HEK293T (cell line): ENCODE measurements at places on chromosomes 5 and 9.

- no peak for DNase-seq
These were observed 11.5 kb upstream of the SPATA24 start for GRCh38 chr5:139415221-139415861.

- peak; percentile 64 for DNase-seq
These were observed 7.9 kb downstream of the NRARP start for GRCh38 chr9:137294091-137294680.

DNA sequence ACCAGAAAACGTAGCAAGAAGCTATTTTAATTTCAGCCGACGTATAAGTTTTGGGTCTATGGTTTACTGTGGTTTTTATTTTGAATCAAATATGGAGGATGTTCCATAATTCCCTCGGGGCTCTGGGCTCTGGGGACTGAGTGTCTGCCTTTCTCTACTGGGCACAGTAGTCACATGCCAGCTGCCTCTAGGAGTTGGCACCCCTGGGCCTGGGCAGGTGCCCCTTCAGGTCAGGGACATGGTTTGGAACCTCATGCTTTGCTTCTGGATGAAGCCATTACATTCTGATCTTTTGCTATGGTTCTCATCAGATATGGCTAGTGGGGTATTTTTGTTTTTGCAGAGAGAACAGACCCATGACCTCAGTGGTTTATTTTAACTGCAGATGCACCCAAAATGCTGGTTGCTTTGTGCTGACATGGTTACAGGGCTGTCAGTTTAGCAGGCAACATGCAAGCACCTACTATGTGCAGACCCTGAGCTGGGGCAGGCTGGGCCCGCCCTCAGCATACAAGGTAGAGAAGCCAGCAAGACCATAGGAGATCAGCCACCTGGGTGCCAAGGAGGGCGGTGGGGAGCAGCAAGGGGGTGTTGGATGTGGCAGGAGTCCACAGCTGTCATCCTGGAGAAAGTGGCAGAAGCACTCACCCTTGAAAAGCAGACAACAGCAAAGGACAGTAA lies 54.5 kb upstream of the PSD2 start:
- DNase-seq, result no peak

DNA sequence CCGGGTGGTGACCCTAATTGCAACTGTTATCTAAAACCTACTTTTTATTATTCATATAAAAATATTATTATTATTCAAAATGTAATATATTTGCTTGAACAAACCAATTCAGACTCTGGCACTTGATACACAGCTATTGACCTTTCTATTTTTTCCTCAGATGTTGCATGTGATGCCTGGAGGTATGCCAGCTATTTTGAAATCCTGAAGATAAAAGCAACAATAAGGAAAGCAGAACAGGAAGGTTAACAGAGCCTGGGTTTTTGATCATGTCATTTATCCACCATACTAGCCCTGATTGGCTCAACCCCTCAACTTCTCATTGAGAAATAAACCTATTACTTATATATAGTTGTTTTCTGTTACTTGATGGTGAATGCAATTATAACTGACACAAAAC lies 340.9 kb upstream of the KIF2A start:
- DNase-seq, result no peak

- no peak for DNase-seq
These were observed 3.3 kb upstream of the PRDM6 start for GRCh38 chr5:123085638-123086286.

- no peak for DNase-seq
These were observed 499.5 kb upstream of the BRINP1 start for GRCh38 chr9:119868694-119869093.

- no peak for DNase-seq
These were observed 1127.8 kb downstream of the DTWD2 start for GRCh38 chr5:117860550-117860949.

- DNase-seq, result no peak
These were observed 148.9 kb downstream of the DOCK2 start for GRCh38 chr5:169785771-169786618.

DNA sequence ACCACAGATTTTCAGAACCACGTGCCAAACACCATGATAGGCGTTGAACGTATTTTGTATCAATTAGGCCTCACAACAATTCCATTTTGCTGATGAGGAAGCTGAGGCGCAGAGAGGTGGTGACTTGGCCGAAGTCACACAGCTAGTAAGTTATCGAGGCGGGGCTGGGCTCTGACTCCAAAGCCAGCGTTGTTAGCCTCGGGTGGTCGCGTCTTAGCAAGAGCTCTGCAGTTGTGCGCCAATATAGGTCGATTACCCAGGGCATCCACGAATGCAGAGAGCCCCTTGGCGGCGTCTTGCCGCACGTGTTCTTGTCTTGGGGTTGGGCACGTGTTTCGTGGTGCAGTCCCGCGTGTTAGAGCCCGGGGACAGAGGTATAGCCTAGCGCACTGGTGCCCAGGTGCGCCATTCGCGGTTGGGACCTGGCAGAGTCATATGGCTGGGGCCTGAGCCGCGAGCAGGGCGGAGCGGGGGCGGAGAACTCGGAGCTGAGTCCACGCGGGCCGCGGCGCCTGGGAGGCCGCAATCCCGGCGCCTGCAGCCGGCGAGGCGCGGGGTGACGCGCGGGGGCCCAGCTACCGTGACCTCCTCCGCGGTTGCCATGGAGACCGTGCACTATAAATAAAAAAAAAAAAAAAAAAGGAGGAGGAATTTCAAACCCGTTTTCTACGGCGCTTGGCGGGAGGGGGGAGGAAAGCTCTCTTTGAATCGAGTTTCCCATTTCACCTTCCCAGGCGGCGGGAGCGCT lies 62.3 kb downstream of the CXXC5 start:
- peak; percentile 37 for DNase-seq

- no peak for DNase-seq
These were observed 130.9 kb downstream of the CCDC192 start for GRCh38 chr5:127834094-127834531.

DNA sequence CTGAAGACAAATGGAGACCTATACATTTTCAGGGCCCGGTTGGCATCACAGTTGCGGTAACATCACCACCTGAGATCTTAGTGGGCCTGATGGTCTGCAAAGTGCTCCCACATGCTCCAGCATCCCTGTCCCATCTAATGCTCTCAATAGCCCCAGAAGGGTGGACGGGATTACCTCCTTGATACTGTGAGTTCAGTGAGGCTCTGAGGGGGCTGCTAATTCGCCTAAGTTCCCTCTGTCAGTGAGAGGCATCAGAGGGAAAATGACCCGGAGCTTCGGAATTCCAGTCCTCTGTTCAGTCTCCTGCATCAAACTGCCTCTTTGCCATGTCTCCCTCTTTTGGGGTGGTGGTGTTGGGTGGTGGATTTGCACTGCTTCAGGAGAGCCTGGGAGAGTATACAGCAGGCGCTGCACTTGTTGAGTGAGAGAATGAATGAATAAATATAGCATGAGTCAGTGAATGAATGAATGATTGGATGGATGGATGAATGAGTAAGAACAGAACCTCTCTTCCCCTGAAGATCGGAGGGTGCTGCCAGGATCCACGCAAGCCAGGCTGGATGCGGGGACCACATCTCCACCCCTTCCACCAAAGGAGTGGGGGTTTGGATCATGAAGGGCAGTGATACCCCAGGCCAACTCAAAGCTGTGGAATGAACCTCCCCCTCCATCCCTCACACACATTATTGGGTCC lies 141.0 kb downstream of the GABBR2 start:
- no peak for DNase-seq

DNA sequence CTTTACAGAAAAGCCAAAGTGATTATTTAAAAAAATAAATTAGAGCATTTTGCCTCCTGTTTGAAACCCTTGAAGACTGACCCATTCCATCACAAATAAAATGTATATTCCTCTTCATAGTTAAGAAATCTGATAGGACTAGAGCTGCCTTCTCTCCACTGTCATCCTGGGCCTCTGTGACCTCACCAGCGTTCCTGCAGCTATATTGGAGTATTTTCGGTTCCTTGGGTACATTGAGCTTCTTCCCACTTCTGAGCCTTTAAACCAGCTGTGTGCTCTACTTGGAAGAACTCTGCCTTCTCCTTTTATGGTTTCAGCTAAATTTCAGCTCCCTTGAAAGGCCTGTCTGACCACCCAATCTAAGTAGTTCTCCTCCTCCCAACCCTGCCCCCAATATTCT lies 99.1 kb upstream of the ABCA1 start:
- no peak for DNase-seq

- no peak for DNase-seq
These were observed 261.2 kb upstream of the FAM174A start for GRCh38 chr5:100273846-100274580.

DNA sequence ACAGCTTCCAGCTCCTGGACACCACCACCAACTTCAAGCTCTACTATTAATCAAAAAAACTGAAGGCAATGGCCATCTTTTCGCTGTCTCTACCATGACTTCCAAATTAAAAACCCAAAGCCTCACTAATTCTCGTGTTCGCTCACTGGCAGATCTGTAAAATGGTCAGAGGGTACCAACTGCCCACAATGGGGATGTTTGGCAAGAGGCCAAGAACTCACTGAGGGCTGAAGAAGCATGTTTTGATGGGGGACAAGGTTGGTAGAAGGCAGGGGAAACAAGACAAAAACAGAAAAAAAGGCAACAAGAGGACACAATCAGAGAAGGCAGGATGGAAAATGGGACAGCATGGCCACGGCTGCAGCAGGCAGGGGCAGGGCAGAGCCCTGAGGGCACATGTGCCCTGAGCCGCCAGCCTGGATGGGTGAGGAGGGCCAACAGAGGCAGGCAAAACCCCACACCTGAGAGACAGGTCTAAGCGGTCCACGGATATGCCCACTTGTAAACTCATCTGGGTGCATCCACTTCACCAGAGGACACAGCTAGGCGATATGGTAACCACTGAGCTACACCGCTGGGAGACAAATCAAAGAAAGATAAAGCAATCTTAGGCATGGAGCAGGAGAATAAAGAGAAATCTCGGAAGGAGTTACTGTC lies 50.3 kb downstream of the PFDN1 start:
- no peak for DNase-seq

DNA sequence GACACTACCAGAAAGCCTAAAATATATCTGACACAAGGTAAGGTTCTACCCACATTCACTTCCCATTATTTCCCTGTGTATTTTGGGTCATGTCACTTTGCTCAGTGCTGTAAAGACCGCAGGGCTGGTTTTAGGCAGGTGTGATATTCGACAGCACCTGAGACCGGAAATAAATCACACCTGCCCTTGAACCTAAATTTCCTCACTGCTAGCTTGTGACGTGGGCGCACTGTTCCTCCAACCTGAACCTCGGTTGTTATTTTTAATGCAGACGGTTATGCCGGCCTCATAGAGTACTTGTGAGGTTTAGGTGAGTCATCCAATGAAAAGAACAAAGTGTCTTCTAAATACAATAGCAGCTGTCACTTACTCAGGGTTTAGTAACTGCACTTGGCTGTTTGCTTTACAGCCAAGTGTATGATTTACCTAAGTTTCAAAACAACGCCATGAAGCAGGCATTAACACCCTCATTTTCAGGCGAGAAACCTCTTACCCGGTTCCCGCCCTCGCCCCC lies 20.7 kb upstream of the ZNF782 start:
- no peak for DNase-seq

GRCh38 chr5:172881691-172882370 lies 47.8 kb downstream of the ERGIC1 start:
- no peak for DNase-seq

- no peak for DNase-seq
These were observed 341.5 kb downstream of the OSTF1 start for GRCh38 chr9:75429531-75430475.

GRCh38 chr9:97808972-97809371 lies 44.1 kb upstream of the FOXE1 start:
- no peak for DNase-seq

GRCh38 chr5:10469253-10470050 lies 27.8 kb downstream of the ROPN1L start:
- no peak for DNase-seq

DNA sequence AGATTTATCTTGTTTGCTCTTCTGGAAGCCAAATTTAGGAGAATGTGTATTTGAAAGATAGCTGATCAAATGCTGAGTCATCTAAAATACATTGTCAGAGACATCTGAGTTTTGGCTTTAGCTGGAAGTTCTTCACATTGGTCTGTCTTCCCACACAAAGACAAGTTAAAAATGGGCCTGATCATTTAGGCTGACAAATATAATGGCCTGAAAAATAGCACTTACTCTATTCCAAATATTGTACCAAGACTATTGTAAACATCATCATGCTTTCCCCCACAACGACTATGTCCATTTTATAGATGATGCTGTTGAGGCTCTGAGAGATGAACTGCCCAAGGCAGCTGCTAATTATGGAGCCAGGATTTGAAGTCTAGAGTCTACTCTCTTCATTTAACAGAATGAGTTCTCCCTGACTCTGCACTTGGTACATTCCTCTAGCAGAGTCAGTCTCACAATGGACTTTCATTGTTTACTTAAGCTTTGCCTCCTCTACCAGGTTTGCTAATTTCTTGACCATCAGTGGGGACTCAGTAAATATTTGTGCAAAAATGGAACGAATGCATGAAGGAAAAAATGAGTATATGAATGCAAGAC lies 619.4 kb upstream of the KLF4 start:
- DNase-seq, result no peak

DNA sequence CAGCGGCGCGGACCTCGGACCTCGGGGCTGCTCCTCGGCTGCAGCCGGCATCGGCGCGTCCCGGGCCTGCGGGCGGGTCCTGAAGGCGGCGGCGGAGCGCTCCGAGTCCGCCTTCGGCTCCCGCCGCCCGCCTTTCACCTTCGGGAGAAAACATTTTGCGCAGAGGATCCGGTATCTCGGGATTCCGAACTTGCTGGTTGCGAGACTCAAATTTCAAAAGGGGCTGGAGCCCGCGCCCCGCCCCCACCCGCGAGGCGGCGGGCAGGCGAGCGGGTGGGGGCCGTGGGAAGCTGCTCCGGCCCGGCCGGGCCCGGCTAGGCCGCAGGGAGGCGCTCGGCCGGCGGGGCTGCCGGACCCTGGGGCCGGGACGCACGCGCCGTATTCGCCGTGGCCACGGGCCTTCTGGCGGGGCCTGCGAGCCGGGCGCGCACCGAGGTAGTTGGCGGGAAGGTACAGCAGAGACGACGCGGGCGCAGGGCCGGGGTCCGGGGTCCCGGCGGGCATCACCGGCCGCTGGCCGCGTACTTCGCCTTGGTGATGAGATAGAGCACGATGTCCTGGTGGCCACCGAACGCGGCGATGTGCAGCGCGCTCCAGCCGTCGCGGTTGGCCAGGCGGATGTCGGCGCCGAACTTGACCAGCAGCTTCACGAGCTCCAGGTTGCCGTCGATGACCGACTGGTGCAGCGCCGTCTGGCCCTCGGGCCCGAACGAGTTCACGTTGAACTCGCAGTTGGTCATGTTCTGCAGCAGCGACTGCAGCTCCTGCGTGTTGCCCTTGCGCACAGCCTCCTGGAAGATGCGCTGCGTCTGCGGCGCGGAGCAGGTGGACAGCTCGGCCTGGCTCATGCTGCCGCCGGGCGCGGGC lies 757 bp downstream of the NRARP start:
- DNase-seq, result peak; percentile 65
